Astrocyte (in vitro differentiated cells and primary cell): ENCODE measurements at places on chromosomes 2 and 18.

GRCh38 chr2:58578276-58578675, 337.2 kb upstream of the FANCL start:
- no peak for DNase-seq

DNA sequence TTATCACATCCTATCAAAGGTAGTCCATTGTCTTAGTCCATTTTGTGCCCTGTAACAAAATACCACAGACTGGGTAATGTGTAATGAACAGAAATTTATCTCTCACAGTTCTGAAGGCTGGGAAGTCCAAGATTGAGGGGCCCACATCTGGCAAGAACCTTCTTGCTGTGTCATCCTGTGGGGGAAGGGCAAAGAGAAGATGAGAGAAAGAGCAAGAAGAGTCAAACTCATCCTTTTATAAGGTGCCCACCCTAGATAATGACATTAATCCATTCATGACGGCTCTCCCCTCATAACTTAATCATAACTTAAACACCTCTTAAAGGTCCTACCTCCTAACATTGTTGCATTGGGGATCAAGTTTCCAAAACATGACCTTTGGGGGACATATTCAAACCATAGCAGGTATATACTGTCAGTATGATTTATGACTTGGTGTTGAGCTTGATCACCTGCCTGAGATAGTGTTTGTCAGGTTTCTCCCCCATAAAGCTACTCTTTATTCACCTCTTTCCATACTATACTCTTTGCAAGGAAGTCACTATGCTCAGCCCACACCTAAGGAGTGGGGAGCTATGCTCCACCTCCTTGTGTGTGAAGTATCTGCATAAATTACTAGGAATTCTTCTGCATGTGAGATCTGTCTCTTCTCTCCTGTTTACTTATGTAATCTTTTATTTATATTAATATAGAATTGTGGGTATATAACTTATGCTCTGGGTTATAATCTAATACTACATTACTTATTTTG, 5.2 kb upstream of the MAP3K2 start:
- DNase-seq = no peak

DNA sequence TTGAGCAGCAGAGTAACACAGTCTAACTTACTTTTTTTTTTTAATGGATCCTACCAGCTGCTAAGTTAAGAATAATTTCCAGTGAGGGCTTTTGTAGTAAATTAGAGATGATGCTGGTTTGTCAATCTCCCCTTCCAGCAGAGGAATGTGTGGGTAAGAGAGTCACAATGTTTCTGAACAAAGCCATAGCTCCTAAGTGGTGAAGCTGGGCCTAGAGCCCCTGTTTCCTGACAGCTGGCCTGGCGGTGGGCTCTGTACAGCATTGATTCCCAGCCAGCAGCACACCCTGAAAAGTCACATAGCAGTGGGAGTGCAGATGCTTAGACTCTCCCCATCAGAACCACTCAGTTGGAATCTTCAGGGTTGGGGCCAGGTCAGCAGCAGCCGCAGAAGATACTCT, 24.4 kb downstream of the CAPG start:
- DNase-seq = no peak

DNA sequence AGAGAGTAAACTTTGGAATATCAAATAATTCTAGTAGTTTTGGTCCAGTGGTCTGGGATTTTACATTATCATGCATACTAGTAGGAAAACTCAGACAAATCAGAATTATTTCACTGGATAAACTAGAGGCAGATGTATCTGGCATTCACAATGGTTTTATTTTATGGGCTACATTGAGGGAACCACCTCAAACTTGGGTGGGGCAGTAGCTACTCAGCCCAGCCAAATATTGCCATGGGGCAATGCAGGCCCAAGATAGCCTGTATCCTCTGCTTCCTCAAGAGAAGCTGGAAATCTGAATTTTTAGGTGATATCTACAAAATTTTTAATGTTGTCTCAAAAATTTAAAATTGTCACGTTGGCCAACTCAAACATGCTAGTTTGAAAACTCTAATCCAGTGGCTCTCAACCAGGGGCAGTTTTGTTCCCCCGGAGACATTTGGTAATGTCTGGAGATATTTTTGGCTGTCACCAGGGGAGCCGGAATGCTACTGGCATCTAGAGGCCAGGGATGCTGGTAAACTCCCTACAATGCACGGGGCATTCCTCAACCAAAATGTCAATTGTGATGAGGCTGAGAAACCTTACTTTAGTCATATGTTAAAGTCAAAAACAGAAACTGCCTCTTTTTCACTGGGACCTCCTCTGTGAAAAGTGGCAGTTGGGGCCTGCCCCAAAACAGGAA, 172.8 kb upstream of the SPRED2 start:
- no peak for DNase-seq

- DNase-seq = no peak
These were observed 250.8 kb upstream of the PXDN start for GRCh38 chr2:1995081-1995480.

GRCh38 chr2:216799873-216800431, 59.9 kb downstream of the TNP1 start:
- DNase-seq = peak; percentile 55
